ENCODE measurements at places on chromosomes 5 and 9.

- ATAC-seq: no peak
Measured at GRCh38 chr9:98326459-98327248, 71.2 kb upstream of the TBC1D2 start.

DNA sequence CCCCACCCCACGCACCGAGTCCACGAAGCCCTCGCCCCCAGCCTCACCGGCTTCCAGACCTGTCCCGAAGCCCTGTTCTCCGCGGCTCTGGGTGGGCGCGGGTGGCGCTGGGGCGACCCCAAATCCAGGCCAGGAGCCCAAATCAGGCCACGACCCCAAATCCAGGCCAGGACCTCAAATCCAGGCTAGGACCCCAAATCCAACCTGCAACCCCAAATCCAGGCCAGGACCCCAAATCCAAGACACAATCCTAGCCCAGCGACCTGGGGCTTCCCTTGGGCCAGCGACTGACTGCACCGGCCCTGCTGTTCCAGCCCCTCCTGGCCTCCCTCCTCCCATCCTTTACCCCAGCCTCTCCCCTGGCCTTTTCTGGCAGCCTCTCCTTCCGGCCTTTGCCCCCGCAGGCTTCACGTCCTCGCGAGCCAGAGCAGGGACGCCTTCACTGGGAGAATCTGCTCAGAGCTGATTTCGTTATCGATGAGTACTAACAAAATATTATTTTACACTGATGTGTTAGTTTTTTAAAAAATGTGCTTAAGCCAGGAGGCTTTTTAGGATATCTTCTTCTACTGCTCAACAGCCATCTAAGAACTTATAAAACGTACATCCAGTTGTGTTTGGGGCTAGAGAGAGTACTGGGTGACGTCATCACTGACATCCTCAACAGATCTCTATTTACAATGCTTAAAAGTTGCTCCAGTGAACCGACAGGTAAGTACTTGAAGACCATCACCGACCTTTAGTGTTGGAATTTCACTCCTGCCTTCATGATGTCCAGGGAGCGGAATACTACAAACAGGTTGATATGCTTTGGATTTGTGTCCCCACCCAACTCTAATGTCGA, 34.7 kb downstream of the TRIP13 start:
- no peak for ATAC-seq

DNA sequence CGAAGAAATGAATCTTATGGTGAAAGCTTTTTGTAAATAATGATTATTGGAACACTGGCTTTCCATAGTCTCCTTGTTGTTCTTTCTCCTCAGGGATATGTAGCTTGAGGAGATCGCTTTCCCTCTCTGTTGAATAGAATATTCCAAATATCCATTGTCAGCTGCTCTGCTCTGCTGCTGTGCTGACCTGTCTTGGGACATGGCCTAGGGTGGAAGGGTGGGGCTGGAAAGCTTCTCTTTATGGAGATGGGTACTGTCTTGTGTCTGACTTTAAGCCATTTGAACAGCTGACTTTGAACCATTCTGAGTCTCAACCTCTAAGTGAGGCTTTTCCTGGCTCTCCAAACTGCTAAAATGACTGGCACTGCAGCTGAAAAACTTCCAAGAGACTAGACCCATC, 135.8 kb downstream of the PLCXD3 start:
- ATAC-seq: no peak

DNA sequence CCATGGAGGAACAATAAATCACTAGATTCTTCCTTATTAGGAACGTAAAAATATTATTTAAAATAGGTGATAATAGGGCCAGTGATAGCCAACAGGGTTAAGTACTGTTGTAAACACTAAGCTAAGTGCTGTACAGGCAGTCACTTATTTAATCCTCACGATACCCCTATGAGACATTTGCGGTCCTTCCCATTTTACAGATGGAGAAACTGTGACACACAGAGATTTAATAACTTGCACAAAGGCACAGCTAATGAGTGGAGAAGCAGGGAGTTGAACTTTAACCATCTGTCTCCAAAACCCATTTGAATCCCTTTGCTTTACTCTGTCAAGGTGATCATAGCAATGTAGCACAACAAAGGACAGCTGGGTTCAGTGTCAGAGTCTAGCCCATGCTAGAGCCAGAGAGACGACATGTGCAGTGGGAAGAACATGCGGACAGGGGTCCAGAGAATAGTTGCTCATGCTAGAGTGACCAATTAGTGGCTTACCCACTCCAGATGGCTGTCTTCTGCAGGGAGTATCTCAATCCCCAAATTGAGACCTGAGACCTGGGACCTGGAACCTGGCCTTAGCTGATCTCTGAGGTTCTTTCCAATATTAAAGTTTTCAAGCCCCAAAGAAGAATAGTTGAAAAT, 28.9 kb downstream of the STXBP1 start:
- ATAC-seq: no peak

DNA sequence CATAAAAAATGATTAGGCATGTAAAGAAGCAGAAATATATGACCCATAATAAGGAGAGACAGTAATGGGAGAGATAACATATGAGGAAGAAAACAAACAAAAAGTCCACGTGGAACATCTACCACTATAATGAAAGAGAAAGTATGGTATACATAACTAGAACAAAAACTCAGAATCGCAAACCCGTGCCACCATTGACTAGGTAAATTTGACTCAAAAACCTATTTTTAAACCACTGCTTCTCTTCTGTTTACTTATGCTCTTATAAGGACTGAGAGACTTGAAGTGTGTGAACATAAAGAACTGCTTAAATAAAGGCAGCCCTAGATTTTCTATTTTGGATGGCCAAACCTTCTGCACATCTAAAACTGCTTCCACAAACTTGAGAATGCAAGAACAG, 330.7 kb downstream of the CAAP1 start:
- ATAC-seq: no peak

GRCh38 chr5:169296419-169297143, 4.4 kb downstream of the SLIT3 start:
- no peak for ATAC-seq

- ATAC-seq: no peak
Measured at GRCh38 chr9:89469003-89469402, 28.9 kb downstream of the SEMA4D start.

DNA sequence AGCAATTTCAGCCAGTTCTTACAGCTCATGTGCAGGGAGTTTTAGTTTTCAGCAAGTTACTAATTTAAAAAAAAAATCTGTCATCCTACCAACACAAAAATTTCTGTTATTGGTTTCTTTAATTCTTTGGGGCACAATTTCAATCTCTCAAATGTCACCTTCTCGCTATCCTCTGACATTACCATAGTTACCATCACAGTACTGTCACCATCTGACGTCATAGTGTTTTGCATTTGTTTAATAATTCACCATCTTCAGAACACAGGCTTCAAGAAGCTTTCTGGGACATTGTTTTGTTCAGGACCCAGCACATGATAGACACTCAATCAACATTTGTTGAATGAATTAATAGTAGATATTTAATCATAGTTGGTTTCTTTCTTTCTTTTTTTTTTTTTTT, 155.1 kb downstream of the PDZD2 start:
- no peak for ATAC-seq

DNA sequence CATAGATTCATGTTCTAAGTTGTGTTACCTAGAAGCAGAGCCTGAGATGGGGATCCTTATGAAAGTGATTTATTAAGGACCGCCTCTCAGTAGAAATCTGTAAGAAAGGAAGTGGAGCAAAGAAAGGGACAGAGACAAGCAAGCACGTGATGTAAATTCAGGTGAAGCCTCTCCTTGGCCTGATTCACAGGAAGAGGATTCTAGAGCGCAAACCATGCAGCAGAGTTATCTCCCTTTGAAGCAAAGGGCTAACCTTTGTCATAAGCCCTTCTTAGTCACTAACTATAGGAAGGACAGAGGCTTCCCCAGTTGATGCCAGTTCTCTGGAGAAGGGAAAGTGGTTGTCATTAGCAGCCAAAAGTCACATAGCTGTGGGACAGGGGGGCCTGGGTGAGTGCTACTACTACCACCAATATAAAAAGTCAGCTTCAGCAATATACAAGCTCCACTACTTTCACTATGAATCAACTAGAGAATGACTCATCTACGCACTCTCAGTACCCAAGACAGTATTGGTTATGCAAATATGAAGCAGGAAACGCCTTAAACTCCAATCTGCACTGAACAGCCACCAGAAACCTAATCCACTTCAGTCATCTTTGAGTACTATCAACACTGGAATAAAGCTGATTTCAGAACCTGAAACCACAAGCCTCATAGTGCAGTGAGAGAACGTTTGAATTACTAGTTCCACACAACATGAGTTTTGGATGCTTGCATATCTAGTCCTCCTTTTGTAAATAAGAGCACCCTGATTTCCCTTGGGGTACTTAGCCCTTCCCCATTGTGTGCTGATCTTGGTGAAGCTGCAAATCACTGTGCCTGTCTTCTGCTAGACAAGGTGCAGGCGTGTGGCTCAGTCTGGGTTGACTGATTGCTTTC, 162.7 kb downstream of the ZNF608 start:
- peak; percentile 98 for ATAC-seq

GRCh38 chr5:28275931-28276330, 1237.5 kb upstream of the CDH9 start:
- ATAC-seq: no peak

GRCh38 chr5:83866181-83866580, 145.5 kb upstream of the HAPLN1 start:
- no peak for ATAC-seq

- no peak for ATAC-seq
Measured at GRCh38 chr5:168596927-168597326, 17.8 kb upstream of the PANK3 start.

- ATAC-seq: no peak
Measured at GRCh38 chr5:109522404-109522803, 112.6 kb upstream of the PJA2 start.

- no peak for ATAC-seq
Measured at GRCh38 chr5:31251032-31251431, 57.5 kb downstream of the CDH6 start.

DNA sequence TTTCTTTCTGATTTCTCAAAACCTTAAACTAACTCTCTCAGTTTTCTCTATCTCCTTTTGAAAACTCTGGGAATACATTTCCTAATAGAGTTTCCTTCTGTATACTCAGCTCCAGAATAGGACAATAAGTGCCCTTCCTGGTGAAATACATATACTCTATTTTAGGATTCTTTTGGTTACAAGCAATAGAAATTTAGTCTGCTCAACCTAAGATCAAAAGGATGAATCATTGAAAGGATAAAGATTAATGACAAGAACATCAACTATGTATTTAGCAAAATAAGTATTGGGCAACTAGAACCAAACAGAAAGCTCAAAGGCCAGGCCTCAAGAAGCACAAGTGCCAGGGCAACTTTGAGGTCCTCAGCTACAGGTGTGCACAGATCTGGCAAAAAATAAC, 127.1 kb downstream of the ADAMTSL1 start:
- ATAC-seq: no peak

- ATAC-seq: no peak
Measured at GRCh38 chr9:134724202-134724911, 82.8 kb downstream of the COL5A1 start.

DNA sequence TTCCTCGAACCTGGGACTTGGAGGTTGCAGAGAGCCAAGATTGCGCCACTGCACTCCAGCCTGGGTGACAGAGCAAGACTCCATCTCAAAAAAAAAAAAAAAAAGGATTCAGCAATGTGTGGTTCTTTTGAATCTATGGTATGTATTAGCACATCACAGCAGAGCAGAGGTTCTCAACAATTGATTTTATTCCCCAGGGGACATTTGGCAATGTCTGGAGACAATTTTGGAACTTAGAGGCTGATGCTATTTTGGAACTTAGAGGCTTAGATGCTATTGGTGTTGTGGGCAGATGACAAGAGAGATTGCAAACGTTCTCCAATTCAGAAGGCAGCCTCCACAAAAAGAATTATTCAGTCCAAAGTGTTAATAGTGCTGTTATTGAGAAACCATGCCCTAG, 115.2 kb downstream of the TMC1 start:
- no peak for ATAC-seq

- no peak for ATAC-seq
Measured at GRCh38 chr9:78985084-78985738, 586.6 kb upstream of the TLE4 start.

GRCh38 chr5:123245689-123246088, 156.6 kb downstream of the PRDM6 start:
- no peak for ATAC-seq

DNA sequence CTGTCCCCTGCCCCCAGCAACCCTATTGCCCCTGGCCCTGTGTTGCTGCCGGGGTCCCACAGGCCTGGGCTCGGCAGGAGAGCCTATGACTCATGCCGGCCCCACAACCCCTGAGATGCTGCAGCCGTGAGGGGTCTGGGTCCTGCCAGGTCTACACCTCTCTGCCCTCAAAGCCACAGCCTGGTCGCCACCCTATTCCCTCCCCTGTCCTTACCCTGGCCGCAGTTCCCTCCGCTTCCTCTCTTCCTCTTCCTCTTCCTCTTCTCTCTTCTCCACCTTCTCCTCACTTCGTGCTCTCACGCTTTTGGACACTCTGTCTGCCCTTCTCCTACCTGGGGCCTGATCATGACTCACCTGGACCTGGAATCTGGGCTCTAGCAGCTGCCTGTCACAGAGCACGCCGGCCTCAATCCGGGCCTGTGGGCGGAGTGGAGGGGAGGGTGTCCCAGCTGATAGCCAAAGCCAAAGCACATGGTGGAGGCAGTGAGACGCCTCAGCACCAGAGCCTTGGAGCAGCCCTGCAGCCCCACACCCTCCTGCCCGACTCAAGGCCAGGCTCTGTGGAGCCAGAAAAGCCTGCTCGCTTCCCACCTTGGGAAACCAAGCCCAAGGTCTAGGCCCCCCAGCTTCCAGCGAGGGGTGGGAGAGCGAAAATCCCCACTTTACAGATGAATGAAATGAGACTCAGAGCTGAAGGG, 26.8 kb upstream of the CSF1R start:
- ATAC-seq: no peak

DNA sequence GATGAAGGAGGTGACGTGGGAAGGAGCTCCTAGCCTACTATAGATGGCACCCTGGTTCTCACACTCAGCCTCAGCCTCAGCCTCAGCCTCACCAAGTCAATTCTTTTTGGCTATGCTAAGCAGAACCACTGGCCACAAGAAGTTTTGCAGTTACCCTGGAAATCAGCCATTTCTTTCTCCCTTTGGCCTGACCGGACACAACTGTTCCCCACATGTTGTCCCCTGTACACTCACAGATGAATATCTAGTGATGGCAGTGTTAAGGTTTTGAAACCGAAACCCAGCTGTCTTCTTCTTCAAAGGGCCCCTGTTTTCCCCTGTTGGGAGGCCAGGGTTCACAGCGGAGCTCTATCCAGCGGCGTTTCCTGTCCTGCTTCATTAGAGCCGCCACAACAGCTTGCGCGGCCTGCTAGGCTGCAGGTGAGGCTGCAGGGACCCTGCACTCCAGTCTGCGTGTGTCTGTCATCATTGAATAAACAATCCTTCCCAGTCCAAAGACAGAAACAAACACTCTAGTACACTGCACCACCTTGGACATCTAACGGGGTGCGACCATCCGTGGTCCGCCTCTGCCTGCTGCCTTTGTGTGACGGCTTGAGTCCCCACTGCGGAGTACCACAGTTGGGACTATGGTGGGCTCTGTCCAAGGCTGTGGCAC, 250.5 kb downstream of the DENND1A start:
- peak; percentile 95 for ATAC-seq

GRCh38 chr9:91994422-91994821, 44.4 kb upstream of the ROR2 start:
- no peak for ATAC-seq

- ATAC-seq: no peak
Measured at GRCh38 chr9:34506623-34507022, 16.2 kb downstream of the ENHO start.

GRCh38 chr9:128707446-128707845, 5.1 kb downstream of the PKN3 start:
- no peak for ATAC-seq

- ATAC-seq: peak; percentile 1
Measured at GRCh38 chr5:50441493-50441955, 436 bp upstream of the EMB start.

GRCh38 chr5:132592521-132592920, 35.7 kb downstream of the RAD50 start:
- no peak for ATAC-seq

- no peak for ATAC-seq
Measured at GRCh38 chr5:61245936-61246335, 83.7 kb upstream of the SMIM15 start.
